ENCODE measurements at places on chromosomes 12 and 14.

GRCh38 chr14:39568809-39569538 is 136.7 kb upstream of the FBXO33 start:
- no peak for DNase-seq

- no peak for DNase-seq
These were observed 6.8 kb upstream of the UNC119B start for GRCh38 chr12:120703311-120703942.

DNA sequence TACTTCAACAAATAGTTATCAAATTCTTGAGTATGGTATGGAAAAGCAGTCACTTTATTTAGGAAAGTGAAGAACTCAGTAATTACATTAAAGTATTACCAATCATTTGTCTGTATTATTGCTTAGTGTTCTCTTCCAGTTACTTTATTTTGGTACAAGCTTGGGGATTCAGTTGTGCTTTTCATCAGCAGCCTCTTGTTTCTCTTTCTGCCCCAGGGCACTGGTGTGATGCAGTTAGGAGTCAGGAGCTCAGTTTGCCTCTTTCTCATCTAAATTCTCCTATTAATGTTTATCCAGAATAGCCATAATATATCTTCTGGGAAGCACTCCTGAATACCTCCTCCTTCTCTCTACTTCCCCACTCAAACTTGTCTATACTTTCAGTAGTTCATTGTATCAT is 25.7 kb downstream of the PMCH start:
- no peak for DNase-seq

GRCh38 chr14:68502230-68502629 is 290.6 kb downstream of the ZFP36L1 start:
- DNase-seq = no peak

DNA sequence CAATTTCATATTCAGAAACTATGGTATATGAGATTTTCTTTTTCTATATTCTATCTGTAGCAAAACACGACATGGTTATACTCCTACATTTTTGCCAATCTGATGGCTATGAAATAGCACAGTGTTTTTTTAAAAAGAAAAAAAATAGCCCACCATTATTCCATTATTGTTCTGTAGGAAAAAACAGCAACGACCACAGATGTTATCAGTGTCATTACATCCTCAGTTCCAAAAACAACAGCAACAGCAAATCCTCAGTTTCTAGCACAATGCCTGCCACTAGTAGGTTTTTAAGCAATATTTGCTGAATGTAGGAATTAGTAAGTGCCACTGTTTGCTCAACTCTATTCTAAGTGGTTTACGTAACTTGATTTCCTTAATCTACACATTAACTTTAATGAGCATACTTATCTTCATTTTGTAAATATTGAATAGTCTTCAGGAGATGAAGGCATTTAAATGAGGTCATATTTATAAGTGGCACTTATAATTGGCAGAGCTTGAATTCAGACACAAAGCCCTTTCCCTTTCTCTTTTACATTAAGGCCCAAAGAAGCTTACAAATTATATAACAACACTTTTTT is 8.3 kb downstream of the RNASE6 start:
- DNase-seq = no peak

DNA sequence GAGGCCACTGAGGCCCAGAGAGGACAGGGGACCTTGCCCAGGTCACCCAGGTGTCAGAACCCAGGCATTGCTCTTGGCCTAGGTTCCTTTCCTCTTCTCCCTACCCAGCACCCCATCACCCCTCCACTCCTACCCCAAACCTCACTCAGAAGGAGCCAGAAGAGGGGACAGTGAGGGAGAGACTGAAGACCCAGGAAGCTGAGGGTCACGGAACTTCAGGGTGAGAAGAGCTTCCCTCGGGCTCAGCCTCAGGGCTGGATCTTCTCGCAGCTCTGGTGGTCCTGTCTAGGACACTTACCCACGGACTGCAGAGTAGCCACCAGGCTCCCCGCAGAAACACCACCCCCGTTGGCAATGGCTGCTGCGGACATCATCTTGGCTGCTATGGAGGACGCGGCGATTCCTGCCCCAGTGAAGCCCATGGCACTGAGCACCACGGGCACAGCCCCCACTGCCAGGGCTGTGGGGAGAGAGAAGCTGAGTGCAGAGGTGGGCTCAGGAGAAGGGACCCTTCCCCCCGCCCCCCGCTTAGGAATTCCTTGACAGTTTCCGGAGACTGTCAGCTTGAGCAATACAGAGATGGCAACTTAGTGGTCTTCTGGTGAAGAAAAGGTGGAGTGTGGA is 1.1 kb downstream of the IFI27L2 start:
- no peak for DNase-seq

DNA sequence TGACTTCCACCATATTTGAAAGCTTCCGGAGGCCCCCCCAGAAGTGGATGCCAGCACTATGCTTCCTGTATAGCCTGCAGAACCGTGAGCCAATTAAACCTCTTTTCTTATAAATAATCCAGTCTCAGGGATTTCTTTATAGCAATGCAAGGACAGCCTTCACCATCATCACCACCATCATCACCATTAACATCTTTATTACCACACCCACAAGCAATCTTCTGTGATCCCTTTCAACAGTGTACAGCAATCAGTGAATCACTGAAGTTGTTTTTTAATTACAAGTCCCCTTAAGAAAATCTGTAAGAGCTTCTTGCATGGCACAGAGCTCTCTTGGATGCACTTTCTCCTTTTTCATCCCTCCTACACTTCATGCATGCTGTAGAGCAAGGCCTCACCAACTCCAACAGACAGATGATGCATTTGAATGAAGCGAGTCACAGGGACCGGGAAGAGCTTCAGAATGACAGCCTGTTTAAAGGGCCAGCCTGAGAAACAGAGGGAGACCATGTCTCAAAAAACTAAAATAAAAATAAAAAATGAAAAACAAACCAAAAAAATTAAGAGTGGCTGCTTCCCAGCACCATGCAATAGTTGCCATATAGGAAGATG is 83.6 kb upstream of the VASH1 start:
- DNase-seq = no peak

- DNase-seq = no peak
These were observed 98.6 kb downstream of the VRK1 start for GRCh38 chr14:96895658-96896271.

DNA sequence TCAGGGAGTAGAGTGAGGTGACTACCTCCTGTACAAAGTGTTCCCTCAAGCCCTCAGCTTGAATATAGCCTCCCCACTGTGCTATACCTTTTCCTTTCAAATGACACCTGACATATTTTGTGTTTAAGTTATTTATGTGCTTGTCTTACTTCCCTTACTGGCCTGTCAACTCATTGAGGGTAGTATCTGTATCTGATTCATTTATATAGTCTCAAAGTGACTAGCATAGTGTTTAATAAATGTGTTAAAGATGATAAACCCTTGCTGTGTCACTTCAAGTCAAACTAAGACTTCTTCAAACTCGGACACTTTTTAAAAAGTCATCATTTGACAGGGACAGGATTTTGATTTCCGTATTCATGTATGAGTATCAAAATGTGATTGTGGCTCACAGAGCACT is 52.1 kb downstream of the APAF1 start:
- no peak for DNase-seq

DNA sequence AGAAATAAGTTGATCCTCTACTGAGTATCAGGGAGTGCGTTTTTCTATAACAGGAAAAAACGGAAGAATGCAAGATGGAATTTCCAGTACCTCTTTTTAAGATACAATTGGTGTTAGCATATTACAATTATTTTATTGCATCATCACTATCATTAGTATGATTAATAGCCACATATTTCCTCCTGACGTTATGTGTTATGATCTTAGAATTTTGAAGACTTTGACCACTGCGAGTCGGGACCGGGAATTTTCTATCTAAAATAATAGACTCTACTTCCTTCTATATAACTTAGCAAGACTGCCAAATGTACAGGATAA is 679 bp upstream of the SAV1 start:
- DNase-seq = no peak

DNA sequence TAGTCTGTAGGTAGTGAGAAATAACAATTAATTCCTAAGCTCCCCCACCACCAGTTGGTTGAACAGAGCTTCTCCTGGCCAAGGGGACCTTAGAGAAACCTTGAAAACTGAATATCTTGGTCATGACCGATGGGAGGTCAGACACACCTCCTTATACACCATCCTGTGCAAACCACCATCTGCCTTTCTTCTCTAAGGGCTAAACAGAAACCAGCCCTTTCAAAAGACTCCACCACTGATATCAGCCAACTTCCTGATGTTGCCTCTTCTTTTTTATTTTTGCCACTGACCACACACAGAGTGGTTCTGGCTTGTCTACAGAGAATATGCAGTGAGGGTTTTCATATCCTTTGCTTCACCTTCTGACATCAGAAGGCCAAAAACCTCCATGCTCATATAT is 977.7 kb upstream of the SEL1L start:
- no peak for DNase-seq

- no peak for DNase-seq
These were observed 282.4 kb downstream of the DPF3 start for GRCh38 chr14:72611506-72611905.

DNA sequence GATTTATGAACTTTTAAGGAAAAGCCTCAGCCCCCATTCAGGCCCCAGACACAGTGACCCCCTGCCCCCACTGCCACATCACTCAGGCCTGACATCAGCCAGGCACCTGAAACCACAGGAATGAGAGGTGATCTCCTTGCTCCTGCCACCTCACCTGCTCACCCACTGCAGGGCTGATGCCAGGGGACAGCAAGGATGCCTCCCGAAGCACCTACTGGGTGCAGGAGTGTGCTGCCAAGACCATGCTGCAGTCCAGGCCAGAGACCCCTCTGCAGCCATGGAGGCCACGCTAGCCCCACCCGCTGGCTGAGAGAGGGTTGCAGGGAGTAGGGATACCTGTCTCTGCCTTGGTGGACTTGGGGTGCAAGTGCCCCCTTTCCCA is 18.6 kb upstream of the KRT7 start:
- DNase-seq = no peak

DNA sequence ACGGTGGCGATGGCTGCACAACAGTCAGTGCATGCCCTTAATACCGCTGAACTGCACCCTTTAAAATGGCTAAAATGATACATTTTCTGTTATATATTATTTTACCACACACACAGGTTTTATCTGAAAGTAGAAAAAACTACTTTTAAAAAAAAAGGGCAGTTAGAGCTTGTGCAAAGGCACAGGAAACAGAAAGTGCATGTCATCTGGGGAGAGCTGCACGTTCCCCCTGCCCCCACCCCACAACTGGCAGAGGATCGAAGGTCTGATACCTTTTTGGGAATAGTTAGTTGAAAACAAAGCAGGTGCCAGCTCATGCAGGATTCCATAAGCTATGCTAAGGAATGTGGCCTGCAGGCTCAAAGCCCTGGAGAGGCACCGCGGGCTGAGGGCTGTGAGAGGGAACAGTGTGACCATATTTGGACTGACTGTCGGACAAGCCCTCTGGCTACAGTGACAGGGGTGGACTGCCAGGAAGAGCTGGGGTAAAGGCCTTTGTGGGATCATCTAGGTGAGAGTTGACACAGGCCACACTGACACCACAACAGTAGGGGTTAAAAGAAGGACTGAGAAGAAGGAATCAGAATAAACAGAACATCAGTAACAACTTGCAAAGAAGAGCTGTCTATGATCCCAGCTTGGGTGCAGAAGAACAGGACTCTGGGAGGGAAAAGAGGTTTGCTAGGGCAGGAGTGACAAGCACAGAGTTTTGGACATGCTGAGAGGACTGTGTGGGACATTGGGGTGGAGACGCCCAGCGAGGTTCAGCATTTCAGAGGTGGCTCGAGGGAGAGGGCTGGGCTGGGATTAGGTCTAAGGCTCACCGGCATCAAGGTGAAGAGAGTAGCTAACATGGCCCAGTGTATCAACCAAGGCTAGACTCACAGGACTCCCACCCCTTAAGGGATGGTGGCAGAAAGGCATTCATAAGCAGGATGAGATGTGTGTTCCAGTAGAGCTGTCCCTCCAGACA is 54.6 kb downstream of the ACTN1 start:
- no peak for DNase-seq

DNA sequence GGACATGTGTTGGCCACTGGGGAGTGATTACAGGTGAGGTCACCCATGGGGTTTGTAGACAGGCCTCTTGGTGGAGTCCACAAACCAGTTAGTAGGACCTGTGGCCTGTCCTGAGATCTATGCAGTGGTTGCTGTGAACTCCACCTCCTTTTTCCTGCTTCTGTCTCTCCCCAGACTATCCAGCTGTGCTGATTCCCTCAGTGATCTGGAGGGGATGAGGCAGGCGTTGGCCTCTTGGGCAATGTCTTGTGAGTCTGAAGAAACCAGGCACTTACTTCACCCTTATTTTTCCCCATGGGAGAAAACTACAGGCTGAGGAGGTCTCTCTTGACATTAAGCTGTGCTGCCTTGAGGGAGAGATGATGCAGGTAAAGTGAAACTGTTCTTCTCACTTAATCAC is 257.2 kb upstream of the PRICKLE1 start:
- DNase-seq = no peak

DNA sequence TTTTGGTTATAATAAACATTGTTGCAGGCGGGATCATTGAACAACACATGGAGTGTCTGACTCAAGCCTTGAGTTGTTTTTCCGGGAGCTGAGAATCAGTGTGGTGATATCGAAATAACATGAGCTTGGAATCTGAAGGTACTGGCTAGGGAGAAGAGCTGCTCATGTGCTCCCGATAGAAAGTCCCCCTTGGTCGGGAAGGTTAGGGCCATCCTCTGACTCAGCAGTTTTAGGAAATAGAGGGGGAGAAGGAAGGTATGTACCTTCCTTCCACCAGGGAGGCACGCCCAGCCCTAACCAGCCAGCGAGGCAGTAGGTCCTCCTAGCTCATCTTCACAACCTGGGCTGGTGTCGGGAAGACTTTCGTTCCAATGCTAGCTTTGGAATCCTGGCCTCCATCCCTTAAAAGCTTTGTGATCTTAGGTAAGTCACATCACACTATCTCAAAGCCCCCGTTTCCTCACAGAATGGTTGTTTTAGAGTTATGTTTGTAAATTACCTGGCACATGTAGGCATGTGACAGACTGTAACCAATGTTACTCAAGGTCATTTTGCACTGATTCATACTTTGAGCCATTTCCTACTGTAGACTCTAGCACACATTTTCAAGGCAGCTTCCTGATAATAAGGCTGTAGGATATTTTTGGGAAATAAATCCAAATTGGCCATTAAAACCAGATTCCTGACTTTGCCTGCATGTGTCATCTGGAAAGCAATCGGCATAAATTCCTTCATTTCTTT is 1.9 kb upstream of the RAB35 start:
- DNase-seq = no peak

GRCh38 chr12:39352471-39353017 is 90.4 kb downstream of the KIF21A start:
- DNase-seq = no peak

GRCh38 chr12:92045852-92046251 is 99.8 kb downstream of the BTG1 start:
- DNase-seq = no peak

DNA sequence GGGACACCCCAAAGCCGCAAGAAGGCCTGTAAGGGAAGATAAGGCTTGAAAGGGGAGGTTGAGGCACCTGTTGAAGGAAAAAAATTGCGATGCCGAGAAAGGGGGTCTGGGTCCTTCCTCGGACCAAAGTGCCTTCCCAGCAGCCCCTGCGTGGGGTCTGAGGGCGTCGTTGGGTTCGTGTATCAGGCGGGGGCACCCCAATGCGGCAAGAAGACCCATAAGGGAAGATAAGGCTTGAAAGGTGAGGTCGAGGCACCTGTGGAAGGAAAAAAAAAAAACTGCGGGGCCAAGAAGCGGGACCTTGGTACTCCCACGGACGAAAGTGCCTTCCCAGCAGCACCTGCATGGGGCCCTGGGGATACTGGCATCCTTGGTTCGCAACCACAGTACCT is 277.5 kb downstream of the ALG10 start:
- DNase-seq = no peak
